ENCODE measurements at places on chromosomes 16 and 17.

- DNase-seq, result no peak
Measured at GRCh38 chr16:88681709-88682451, 4.4 kb downstream of the SNAI3 start.

- DNase-seq, result no peak
Measured at GRCh38 chr17:76025294-76025693, 1.8 kb downstream of the EVPL start.

DNA sequence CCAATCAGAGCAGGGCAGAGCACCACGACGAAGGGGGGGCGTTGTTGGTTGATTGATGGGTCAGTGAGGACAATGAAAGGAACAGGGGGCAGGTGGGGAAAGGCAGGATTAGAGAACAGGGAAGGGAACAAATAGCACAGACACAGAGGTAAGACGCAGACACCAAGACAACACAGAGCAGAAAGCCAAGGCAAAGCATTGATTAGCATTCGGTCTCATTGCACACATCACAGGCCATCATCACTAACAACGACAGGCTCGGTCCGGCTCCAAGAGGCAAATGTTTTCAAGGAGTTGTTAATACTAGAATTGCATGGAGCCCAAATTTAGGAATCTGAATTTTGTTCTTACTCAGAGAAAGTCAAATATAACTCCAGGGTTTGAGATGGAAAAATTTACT, 34.6 kb upstream of the TRAP1 start:
- no peak for DNase-seq

DNA sequence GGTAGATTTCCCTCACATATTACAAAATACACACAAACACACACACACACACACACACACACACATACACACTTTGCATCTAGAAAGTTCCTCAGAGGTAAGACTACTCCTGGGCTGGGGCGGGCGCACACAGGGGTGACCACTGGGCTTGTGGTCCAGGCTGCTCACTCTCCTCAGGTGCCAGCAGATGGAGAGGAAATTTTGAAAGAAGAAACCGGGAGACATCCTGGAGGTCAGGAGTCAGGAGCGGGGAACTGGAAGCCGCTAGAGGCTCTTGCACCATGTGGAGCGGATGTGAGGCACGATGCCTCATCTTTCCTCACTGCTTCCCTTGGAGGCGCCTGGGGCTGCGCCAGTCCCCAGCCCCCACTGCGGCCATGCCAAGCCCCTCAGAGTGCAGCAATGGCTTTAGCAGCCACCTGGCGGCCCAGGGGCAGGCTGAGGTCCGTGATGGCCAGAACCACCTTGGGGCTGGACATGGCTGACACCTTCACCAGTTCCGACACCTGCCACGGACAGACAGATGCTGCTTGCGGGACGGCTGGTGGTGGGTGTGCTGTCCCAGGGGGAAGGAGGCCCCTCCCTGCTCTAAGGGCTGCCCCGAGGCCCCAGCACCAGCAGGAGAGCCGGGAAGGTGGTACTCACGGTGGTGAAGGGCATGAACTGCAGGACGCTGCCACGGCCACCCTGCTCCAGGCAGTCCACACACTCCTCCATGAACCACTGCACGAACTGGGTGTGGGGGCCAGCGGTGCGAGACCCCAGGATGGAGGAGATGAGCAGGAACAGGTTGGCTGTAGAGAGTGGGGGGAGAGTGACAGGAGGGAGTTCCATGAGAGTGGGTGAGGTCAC, 4.1 kb downstream of the CSF3 start:
- DNase-seq, result no peak

GRCh38 chr17:52105591-52105990, 52.9 kb downstream of the CA10 start:
- no peak for DNase-seq

DNA sequence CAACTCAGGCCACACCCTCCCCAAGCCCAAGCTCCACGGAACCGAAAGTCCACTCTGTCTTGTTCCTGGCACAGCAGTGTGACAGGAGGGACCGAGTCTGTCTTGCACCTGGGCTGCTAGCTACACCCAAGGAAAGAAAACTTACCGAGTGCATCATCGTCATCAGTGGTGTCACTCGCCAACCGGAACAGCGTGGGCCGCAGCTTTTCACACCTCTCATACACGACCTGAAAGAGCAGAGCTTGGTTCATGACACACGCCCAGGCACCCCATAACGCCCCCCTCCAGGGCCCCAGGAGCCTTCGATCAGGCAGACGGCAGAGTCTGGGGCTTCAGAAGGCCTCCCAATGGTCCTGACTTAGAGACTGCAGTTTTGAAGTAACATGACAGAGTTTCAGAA, 27.5 kb downstream of the GGA2 start:
- no peak for DNase-seq

- DNase-seq, result no peak
Measured at GRCh38 chr17:8857919-8858318, 9.6 kb downstream of the PIK3R6 start.

DNA sequence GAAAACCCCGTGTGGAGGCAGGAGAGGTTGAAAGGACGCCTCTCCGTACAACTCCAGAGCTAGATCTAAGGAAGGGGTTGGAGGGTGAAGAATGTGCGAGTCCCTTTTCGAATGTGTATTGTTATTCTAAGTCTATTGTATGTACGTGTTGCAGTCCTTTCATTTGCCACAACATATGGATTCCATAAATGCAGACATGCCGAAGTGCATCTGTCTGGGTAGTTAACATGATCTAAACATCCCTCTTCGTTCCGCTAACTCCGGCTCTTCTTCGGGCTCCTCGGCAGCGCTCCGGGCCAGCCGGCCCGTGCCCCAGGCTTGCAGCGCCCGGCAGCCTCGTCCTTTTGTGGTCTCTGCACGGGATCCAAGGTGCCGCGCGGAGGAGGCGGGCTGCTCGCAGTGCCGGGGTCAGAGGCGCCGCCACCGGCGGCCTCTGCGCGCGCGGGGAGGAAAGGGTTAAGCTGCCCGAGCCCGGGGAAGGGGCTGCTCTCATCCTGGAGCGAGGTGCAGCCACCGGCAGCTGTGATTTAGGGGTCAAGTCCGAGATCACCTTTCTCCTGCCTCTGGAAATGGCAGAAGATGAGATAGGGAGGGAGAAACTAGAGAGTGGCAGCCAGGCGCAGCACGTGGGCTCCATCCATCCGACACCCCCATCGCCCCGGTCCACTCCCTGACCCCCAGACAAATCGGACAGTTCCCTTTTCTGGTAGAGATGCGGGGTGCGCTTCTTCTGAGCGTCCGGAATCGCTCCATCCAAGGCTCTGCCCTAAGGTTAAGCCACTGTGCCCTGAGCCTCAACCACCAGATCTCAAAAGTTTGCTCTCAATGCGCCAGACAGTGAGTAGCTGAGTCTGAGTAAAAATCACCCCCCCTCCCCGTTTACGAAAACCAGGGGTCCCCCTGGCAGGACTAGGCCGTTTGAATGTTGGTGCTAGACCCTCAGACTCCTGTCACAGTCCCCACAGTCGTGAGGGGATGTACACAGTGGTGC, 15.1 kb upstream of the ZFHX3 start:
- DNase-seq, result no peak

- no peak for DNase-seq
Measured at GRCh38 chr17:69478916-69479315, 64.4 kb downstream of the MAP2K6 start.

DNA sequence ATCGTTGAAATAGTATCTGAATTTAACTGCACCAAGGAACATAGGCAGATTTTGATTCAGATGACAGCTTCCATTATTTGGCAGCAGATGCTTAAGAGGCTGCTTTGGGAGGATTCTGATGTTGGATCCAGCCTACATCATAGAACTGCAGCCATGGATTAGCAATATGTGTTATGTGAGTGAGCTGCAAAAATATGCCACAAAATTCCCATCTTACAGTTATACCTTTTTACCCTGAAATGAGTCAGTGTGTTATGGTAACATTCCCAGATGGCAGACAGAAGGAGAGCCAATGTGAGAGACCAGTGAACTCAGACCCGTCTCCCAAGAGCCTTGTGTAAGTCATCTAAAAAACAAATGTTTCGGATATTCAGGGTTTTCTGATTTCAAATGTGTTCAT, 206.1 kb downstream of the CDH13 start:
- DNase-seq, result no peak

GRCh38 chr16:4426722-4427372, 1.2 kb downstream of the DNAJA3 start:
- no peak for DNase-seq

- DNase-seq, result peak; percentile 71
Measured at GRCh38 chr17:70521821-70522256, 352.5 kb downstream of the KCNJ2 start.

GRCh38 chr16:57618296-57619132, 9.9 kb upstream of the ADGRG1 start:
- no peak for DNase-seq

GRCh38 chr17:4544951-4545216, 10.3 kb downstream of the MYBBP1A start:
- no peak for DNase-seq

DNA sequence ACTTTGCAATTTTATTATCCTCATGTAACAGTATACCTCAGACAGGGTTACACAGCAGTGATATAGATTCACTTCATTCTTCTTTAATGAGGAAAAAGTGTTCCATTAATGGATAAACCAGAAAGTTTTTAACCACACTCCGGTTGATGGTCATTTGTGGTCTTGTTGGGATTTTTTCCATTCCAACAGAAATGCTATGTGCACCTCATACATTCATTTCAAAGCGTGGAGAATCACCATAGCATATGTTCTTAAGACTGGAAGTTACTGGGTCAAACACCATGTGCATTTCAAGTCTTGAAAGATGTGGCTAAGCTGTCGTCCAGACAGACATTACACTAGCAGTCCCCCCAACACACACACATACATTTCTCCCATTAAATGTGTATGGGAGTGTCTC, 245.8 kb upstream of the CDH5 start:
- no peak for DNase-seq

GRCh38 chr17:58060596-58061191, 22.5 kb upstream of the DYNLL2 start:
- peak; percentile 7 for DNase-seq

GRCh38 chr17:57341611-57342540, 85.6 kb downstream of the MSI2 start:
- DNase-seq, result no peak

DNA sequence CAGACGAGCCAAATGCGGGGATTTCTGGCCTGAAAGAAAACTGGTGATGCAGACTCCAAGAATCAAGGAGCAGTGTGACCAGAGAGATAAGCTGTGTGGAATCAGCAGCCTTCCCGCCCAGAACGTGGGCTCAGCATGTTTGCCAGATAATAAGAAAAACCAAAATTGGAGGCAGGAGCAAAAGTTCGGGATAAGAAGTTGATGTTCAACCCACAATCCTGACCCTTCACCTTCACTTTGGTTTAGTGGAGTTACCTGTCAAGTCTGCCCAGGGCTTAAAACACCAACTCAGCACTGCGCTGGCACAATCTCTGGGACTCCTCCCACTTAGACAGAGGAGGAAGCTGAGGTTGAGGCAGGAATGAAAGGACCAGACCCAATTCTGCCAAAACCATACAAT, 3.1 kb downstream of the SLC43A2 start:
- DNase-seq, result no peak

DNA sequence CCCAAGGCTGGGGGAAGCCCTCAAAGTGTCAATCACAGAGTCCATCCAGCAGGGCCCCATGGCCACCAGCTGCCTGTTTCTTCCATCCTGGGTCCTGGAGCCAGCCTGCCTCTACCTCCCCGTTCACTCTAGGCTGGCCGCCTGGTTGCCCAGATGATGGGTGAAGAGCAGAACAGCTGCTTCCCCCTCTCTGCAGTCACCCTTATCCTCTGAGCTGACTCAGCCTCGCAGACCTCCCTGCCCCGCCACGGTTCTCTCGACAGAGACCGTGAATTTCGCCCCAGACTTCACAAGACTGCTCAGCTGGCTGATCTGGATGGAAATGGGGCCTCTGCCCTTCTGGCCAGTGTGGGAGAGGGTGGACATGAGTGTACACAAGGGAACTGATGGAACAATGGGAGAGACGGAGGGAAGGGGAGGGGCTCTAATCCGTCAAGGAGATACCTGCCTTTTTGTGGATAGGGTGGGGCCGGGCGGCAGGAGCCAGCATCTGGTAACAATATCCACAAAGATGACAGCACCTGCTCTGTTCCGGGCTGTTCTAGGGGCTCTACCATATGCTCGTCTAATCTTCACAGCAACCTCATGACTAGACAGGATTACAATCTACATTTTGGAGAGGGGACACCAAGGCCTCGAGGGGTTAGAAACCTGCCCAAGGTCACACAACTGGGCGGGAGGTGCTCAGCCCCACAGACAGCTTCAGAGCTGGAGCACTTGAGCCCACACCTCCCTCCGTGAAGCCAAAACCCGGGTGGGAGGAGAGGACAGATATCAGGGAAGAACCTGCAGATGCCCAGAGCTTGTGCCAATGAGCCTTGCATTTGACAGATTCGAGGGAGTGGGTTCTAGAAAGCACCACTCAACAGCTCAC, 136.0 kb downstream of the SDK2 start:
- DNase-seq, result no peak

GRCh38 chr16:8674413-8675022, at the start of gene ABAT:
Gene ABAT, plus strand, starts transcription at chr16:8674617. Its CDS starts 61,123 bp downstream, at chr16:8735740.
- peak; percentile 76 for DNase-seq

DNA sequence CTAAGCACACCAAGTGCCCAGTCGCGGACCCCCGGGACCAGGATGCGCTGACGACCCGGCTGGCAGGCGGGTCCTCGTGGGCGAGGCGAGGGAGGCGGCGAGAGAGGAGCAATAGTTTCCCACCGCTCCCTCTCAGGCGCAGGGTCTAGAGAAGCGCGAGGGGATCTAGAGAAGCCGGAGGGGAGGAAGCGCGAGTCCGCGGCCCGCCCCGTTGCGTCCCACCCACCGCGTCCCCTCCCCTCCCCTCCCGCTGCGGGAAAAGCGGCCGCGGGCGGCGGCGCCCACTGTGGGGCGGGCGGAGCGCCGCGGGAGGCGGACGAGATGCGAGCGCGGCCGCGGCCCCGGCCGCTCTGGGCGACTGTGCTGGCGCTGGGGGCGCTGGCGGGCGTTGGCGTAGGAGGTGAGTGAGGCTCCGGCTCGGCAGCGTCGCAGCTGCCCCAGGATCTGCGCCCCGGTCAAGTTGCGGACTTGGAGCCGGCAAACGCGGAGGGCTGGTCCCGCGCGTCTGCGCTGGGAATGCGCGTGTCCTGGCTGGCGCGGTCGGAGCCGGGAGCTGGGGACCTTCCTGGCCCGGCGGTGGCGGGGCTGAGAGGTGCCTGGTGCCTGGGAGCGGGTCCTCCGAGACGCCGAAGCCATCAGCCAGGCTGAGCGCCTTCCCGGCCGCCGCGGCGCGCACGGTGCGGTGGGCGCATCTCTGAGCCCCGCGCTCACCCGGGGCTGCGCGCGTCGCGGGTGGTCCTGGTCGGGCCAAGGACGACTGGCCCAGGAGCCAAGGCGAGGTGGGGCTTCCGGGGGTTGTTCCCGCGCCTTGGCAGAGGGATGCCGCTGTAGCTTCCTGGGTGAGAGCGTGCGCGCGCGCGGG, at the start of gene ITGB3:
Gene ITGB3 (plus strand): TSS at position 287 of the 862 bp plus-strand sequence. CDS start 35 bp downstream, at position 322.
- DNase-seq, result peak; percentile 25

DNA sequence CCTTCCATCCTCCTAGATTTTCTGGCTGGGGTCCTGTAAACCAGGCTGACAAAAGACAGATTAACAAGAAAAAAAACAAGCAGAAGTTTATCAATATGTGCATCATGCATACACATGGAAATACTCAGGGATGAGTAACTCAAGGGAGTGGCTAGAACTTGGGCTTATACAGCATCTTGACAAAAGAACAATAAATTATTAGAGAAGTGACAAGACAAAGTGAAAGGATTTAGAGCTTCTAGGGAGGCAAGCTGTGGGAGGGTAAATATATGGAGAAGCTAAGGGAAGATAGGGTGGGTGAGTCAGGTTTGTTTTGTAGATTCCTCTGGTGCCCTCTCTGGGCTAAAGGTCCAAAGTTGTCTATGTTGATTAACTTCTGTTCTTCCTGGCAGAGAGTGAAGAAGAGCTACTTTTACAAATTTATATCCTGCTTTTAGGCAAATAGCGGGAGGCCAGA, 48.0 kb upstream of the NDRG4 start:
- DNase-seq, result no peak

- DNase-seq, result no peak
Measured at GRCh38 chr16:86319585-86320236, 190.6 kb upstream of the FOXF1 start.
